CD4-positive, alpha-beta T cell treated with Interleukin-15 for 1 hour (primary cell): ENCODE measurements at places on chromosomes 13 and 19.

GRCh38 chr13:26325876-26326275 is 71.9 kb downstream of the CDK8 start:
- no peak for DNase-seq

- DNase-seq = no peak
These were observed 7.0 kb downstream of the MAU2 start for GRCh38 chr19:19327672-19328071.

GRCh38 chr19:14035706-14036105 is 4.1 kb downstream of the IL27RA start:
- DNase-seq = no peak

- DNase-seq = no peak
These were observed 50.2 kb upstream of the KLF2 start for GRCh38 chr19:16274447-16274846.

GRCh38 chr19:16698914-16699313 is 20.7 kb upstream of the NWD1 start:
- DNase-seq = no peak

DNA sequence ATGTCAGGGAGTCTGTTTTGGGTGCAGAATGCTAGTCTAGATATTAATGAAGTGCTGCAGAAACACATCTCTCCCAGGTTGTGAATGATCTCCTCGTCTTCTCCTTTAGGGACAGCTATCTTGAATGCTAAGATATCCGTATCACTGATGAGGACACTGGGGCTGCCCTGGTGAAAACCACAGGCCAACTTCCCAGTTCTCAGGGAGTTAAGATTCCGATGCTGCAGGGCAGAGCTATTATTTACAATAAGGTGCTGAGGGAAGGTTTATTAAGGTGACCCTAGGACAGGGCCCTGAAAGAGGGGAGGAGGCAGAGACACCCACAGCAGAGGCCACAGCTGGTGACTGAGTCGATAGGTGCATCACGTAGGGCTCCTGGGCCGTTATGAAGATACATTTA is 66.1 kb downstream of the TNFRSF19 start:
- DNase-seq = no peak

DNA sequence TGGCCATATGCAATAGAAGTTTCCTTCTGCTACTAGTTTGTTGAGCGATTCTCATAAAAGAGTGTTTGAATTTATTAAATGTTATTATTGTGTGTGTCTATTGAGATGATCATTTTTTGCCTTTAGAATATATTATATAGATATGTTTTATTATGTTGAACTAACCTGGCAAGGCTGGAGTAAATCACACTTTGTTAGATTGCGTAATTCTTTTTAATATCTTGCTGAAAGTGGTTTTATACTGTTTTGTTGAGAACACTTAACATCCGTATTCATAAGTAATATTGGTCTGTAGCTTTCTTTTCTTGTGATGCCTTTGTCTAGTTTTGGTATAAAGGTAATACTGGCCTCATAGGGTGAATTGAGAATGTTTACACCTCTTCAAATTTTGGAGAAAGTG is 574.3 kb upstream of the PCDH20 start:
- no peak for DNase-seq

DNA sequence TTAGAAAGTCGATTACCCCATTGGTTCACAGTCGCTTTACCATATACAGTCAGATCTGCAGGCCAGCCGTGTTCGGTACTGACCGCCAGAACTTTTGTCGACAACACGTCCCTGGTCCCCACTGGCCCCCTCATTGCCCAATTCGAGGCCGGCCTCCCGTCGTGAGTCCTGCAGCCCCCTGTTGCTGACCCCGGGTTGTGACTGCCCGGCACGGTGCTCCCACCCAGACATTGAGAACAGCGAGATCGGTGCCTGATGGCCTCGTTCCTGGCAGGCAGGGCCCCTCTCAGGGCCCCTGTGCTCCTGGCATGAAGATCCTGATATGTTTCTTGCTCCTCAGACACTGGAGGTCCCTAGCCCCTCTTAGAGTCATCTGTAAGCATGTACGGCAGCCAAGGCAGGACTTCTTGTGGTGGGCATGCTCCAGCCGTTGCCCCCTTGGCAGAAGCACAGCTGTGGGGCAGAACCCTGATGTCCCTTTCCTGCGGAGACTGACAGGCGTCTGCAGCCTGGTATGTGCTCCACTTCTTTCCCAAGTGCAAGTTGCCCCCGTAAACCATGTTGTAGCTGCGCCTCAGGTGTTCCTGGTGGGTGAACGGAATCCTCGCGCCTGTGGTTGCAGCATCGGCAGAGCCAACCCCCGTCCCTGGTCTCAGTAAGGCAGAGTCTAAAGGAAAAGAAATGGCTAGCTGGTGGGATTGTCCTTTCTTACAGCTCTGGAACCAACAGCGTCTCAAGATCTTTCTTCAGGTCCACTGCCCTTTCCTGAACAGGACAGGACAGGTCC is 123.2 kb upstream of the SPACA7 start:
- no peak for DNase-seq

GRCh38 chr19:4456843-4457653 is 546 bp downstream of the UBXN6 start:
- DNase-seq = peak; percentile 44

GRCh38 chr19:17788632-17789031 is 6.3 kb upstream of the B3GNT3 start:
- DNase-seq = no peak

GRCh38 chr13:103540382-103540765 is 474.2 kb upstream of the SLC10A2 start:
- no peak for DNase-seq

- DNase-seq = peak; percentile 91
These were observed 7.2 kb downstream of the MED29 start for GRCh38 chr19:39398297-39398864.
